ENCODE measurements at places on chromosomes 5 and 9.

GRCh38 chr5:137250421-137250820 lies 248.7 kb downstream of the SPOCK1 start:
- DNase-seq: no peak

- DNase-seq: no peak
Measured at GRCh38 chr9:3809724-3810123, 283.9 kb upstream of the RFX3 start.

- DNase-seq: no peak
Measured at GRCh38 chr5:178670351-178670885, 43.6 kb upstream of the CLK4 start.

DNA sequence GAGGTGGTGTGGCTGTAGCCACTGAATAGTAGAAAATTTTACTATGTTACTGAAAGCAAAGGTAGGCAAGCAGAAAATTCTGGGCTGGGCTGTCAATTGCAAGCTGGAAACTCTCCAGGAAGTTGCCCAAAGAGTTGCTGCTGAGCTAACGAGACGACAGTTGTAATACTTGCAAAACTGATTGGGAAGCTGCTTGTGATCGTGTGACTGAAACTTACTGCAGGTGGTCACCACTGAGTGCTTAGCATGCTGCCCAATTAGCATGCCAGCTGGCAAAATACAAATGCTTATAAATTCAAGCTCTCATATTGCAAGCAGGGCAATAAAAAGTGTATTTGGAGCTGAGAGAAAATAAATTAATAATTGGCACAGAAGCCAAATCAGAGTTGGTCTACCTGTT lies 758.5 kb upstream of the EDIL3 start:
- no peak for DNase-seq

DNA sequence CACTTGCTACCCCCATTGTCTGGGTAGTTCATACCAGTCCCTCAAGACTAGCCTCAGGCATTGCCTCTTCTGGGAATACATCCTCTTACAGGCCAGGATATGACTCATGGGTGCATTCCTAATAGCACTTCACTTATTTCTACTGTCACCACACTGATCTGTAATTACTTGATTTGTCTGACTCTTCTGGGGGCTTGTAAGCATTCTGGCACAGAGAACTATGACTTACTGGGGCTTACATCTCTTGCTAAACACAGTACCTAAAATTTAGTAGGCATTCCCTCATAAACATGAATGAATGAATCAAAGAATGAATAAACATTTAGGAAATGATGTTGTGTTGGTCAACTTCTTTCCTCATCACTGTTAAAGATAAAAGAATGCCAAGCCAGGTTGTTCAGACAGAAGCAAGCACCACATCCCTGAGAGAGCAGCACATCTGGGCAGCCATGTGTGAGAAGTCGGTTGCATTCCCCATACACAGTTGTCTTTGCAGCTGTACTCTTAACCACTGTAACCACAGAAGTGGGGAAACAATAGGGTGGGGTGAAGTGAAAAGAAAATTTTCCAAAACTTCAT lies 27.6 kb downstream of the IL7R start:
- peak; percentile 57 for DNase-seq

GRCh38 chr5:57432876-57433275 lies 49.7 kb downstream of the ACTBL2 start:
- peak; percentile 26 for DNase-seq

DNA sequence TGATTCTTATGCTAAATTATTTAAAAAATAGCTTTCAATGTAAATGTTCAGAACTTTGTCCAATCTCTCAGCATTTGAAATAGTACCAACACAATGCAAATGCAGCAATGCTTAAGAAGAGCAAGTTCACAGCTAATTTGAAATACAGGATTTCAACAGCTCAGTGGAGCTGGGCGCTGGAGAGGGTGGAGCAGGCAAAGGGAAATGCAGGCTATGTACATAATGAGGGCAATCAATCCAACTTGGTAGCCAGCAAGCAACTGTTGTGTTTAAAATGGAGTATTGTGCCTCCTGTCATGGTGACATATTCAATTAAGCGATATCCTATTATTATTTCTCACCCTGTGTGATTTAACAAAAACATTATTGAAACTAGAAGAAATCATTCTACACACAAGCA lies 568.8 kb downstream of the PSAT1 start:
- DNase-seq: no peak

- no peak for DNase-seq
Measured at GRCh38 chr5:58786035-58786434, 203.2 kb downstream of the RAB3C start.

GRCh38 chr5:178232124-178232919 lies at the start of gene PHYKPL:
TSS of gene PHYKPL (minus strand) at chr5:178232802. CDS start at chr5:178232550, 252 bp downstream.
- peak; percentile 71 for DNase-seq

- DNase-seq: no peak
Measured at GRCh38 chr9:117825609-117826347, 121.6 kb downstream of the TLR4 start.

GRCh38 chr5:16548115-16548514 lies 68.7 kb downstream of the RETREG1 start:
- no peak for DNase-seq

- DNase-seq: peak; percentile 68
Measured at GRCh38 chr9:121267689-121268597, at the start of gene GSN. TSS of gene GSN (plus strand) at chr9:121268162. CDS start at chr9:121301972, 33,810 bp downstream.

DNA sequence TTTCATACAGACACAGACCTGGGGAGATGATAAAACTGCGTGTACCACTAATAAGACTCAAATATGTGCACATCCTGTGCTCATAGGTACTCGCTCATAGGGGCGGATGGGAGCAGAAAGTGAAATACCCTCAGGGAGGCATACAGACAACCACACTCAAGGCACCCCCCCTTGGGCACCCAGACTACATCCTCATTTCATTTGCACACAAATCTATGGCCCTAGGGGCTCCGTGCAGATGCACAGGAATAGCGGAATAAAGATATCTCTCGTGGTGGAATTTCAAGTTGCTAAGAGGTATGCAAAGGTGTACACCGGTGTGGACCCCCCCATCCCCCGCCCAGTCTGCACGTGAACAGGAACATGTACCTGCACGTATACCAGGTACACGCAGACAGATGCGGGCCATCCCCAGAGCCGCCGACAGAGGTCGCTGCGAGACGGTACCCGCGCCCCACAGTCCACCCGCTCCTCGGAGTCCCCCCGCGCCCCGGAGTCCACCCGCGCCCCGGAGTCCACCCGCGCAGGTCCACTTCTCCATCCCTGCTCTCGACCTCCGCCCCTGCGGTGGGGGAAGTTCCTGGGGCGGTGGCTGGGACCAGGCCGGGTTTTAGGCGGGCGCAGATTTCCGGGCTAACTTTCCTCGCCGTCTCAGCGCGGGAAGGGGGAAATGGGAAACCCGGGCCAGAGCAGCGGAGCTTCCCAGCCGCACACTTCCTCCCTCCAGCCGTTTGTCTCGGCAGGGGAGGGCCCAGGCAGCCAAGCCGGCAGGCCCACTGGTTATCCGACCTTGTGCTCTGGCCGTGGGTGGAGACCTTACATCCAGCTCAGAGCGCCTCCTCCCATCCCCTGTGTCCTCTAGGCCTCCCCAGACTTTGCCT lies 1.0 kb upstream of the IL12B start:
- DNase-seq: peak; percentile 30

DNA sequence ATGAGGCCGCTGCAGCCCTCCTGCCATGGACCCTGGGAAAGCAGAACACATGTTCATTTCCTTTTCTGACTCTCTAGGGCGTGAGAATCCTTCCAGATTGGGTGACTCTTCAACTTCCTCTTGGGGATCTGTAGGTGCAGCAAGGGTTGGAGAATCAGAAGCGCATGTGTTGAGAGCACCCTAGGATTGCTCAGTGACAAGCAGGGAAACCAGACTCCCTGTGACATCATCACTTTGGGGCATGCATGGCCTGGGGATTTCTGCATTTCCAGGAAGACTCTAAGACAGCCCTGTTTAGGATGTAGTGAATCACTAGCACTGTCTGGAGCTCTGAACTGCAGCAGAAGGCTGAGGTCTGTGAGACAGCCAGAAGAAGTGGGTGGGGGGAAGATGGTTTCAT lies 15.1 kb upstream of the LCP2 start:
- DNase-seq: peak; percentile 8

All from endothelial cell of umbilical vein (primary cell).